Germinal center (tissue), 1 donor: ENCODE measurements at places on chromosomes 6 and 20.

GRCh38 chr6:125201961-125202729 lies 48.6 kb downstream of the TPD52L1 start:
- no peak for DNase-seq

GRCh38 chr6:79520534-79520933 lies 16.7 kb downstream of the LCA5 start:
- DNase-seq, result no peak

- DNase-seq, result no peak
Measured at GRCh38 chr6:118101831-118102345, 194.8 kb downstream of the SLC35F1 start.

DNA sequence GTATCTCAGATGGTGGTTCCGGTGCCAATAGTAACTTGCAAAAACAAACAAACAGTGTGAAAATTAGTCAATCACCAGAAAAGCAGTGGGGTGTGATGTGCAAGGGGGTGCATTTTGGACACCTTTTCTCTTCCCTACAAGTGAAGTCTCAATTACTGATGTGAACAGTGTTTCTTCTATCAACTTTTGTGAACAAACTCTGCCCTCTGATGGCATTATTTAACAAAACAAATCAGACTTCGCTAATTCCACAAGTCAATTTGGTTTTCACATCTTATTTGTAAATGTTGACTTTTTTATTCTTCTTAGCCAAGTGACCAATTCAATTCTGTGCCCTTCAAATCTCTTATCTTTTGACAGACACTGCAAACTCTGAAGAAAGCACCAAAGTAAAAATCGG lies 212.2 kb downstream of the UST start:
- no peak for DNase-seq

- DNase-seq, result no peak
Measured at GRCh38 chr20:5003626-5004025, 2.3 kb upstream of the SLC23A2 start.

DNA sequence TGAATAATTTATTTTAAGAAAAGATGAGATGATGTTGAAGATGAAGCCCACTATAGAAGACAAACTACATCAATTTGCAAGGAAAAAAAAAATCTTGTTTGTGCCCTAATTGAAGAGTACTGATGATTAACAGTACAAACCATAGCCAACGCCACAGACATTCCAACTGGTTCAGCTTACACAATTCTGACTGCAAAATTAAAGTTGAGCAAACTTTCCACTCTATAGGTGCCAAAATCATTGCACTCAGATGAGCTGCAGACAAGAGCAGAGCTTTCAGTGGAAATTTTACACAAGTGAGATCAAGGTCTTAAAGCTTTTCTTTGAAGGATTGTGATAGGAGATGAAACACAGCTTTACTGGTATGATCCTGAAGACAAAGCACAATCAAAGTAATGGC lies 85.3 kb downstream of the OGFRL1 start:
- DNase-seq, result no peak

GRCh38 chr6:75326557-75327258 lies 42.1 kb upstream of the TMEM30A start:
- no peak for DNase-seq

- DNase-seq, result no peak
Measured at GRCh38 chr6:56250266-56250665, 2.9 kb upstream of the COL21A1 start.

GRCh38 chr6:31567531-31568370 lies 4.3 kb upstream of the LTA start:
- no peak for DNase-seq

DNA sequence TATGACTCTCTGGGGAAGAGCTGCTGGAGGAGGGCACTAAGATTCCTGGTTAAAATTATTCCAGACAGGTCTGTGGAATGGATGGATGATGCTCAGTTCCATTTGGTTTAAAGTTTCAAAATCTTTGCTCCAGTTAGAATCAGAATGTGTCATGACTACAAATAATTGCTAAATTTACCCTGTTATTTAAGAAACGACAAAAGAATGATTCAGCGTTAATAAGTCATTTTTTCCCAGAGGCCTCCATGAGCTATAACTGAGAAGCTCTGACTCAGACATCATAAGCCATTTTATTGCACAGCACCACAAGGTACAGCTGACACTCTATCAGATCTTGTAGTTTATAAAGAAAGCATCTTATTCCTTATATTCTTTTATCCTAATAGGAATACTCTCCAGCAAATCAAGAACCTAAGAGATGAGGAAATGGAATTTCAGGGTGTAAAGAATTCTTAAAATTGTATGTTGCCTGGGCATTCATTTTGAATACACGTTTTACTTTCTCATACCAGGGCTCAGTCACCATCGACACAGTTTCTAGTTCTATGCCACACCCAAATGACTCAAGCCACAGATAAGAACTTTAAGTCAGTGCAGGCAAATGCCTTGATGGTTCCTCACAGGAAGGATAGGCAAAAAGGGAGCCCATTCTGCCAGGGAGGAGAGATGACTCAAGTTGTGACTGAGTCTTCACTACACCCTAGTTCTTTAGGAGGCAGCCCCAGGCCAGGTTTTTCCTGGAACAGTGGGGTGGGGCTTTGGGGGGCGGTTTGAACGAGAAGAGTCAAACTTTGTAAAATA lies 636.0 kb downstream of the MMUT start:
- DNase-seq, result no peak

DNA sequence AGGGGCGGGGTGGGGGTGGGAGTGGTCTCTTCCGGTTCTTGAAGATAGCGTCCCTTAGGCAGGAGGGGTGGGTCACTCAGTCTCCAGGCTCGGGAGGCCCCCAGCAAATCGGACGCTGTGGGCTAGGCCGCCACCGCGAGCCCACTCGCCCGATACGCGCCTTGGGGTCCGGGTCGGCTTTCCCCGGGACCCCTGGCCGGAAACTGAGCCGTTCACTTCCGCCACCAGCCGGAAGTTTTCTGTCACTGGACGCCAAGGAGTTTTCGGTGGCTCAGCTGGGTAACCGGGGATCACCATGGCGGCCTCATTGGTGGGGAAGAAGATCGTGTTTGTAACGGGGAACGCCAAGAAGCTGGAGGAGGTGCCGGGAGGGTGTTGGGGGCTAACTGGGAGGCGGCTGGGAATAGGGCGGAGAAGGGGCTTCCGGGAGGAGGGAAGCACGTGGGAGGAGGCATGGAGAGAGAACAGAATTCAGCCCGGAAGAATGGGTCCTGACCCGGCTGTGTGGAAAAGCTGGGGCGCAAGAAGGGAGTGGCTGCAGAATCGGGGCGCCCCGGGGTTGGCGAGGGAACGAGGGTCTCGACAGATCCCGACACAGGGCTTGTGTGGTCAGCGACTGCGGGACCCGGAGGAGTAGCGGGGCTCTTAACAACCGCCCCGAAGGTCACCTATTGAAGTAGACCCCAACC lies at the start of gene ITPA:
Gene ITPA, plus strand, starts transcription at position 242 of the 689 bp plus-strand sequence. Its CDS starts 54 bp downstream, at position 296.
- peak; percentile 70 for DNase-seq

- peak; percentile 56 for DNase-seq
Measured at GRCh38 chr6:26304797-26305640, 60.0 kb upstream of the BTN3A2 start.

DNA sequence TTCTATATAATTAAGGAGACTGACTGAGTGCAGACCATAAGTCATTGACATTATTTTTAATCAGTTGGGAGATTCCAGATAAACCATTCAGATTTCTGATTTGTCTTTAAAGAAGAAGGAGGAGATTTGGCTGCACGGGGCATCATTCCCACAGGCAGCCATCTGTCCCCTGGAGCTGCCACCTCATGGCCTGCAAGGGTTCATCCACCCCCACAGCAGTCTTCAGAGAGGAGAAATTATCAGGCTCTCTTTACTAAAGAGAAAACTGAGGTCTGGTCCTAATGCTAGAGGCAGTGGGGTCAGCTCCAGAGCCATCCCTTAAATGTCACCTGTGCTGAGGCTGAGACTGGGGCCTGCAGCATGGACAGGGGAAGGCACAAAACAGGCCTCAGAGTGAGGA lies 501.3 kb upstream of the SULF2 start:
- no peak for DNase-seq

GRCh38 chr6:7106752-7107577 lies 796 bp upstream of the RREB1 start:
- DNase-seq, result peak; percentile 63

GRCh38 chr6:101608703-101609102 lies 215.2 kb downstream of the GRIK2 start:
- no peak for DNase-seq

DNA sequence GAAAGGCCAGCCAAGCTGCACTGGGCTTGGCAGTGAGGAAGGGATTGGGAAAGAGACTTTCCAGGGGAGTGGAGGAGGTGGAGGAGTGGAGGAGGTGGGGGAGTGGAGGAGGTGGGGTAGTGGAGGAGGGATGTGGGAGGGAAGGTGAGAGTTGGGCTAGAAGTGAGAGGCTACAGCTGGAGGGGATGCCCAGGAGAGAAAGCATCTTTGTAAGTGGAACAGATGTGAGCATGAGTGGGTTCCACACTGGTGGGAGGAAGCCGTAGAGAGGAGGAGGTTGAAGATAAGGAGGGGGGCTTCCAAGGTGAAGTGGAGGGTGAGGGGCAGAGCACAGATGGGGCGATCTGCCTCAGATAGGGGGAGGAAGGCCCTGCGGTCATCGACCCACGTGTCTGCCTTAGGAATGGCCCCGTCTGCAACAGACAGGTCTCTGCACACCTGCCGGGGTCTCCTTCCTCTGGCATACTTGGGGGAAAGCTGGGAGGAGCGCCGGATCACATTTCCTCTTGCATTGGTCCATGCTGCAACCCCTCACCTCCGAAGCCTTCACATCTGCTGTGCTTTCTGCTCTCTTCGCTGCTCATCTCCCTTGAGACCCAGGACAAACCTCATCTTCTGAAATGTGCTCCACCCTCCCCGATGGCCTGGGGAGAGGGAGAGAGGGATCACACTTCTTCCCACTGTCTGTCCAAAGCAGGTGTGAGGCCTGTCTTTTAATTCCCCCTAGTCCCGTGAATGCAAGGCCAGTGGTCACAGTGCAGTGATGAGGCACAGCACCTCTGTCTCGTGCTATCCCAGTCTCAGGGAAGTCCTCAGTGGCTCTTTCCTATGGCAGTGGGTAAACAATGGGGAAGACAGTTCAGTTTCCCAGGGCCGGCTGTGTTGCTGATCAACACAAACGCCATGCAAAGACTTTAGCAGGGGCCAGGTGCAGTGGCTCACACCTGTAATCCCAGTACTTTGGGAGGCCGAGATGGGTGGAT lies 48.6 kb upstream of the SNX9 start:
- peak; percentile 55 for DNase-seq

DNA sequence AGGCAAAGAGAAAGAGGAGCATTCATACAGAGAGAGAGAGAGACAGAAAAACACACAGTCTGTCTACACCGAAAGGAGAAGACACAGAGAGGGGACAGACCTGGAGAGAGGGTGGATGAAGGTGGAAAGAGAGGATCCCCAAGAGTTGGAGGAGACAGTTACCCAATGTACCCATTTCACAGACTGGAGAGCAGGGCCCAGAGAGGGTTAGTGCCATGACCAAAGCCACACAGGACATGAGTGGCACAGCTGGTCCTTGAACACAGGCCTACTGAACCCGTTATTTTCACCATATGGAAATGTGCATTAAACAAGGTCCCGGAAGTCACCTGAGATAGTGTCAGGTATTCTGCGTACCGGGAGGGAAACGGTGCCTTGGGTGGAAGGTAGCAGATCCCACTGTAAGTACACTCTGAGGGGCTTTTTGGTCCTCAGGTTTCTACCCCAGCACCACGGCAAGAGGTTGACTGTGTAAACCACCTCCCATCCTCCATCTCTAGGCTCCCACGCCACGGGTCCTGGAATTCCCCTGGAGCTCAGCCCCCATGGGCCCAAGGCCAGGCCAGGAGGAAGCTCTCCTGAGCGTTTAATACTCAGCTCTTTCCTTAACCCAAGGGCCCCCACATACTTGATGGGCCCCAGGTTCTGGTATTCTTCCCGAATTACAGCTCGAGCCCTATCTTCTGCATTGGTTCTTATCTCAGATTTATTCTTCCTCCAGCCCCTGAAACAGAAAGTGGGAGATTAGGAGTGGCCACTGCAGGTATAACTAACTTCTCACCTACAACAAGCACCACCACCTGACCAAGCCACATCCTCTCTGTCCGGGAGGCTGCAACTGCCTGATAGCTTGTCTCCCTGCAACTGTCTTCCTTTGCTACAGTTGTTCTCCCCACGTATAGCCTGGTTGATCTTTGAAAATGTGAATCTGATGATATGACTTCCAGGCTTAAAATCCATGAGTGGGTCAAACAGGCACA lies 38.4 kb upstream of the OCSTAMP start:
- no peak for DNase-seq

DNA sequence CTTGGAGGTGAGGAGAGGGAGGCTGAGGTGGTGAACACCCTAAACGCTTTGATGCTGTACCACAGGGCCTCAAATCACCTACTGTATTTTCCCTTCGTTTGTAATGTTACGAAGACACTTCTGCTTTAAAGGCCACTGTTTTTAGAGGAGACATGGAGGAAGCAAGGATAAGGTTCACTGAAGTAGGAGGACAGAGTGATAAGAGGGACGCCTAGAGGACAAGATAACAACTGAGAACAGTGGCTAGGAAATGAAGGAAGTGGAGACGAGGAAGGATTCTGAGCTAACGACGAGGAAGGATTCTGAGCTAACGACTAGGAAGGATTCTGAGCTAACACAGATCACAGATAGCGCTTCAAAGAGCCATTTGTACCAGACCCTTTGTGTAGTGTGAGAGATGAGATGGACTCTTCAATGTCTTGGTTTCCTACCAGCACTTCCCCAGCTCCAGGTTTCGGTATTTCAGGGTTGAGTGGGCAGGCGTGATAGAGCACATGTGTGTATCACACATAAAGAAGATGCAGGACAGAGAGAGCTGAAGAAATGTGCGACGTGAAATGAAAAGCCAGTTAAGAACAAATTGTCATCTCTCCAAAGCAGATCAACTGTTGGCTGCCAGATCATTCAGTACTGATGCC lies 7.5 kb downstream of the SF3B5 start:
- DNase-seq, result no peak

- DNase-seq, result no peak
Measured at GRCh38 chr6:127247114-127248096, 19.3 kb upstream of the RNF146 start.

GRCh38 chr20:61620174-61620573 lies 368.1 kb downstream of the CDH4 start:
- DNase-seq, result no peak

DNA sequence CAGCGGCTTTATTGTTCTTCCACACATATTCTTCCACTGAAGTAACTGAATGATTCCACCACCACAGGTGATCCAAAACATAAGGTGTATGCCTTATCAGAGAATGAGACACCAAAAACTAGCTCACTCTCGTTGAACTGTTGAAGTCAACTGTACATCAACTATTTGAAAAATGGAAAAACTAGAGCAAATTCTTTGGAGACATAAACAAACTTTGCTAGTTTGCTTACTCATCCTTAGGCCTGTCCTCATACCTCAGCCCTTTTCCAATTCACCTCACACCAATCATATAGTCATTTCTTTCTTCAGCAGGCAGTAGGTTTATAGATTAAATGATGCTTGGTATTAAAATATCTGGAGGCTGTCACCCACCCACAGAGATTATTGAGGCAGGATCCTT lies 77.1 kb upstream of the RNF217 start:
- no peak for DNase-seq
